ENCODE measurements at places on chromosomes 1 and 21.

GRCh38 chr1:169105434-169106094 lies 926 bp upstream of the ATP1B1 start:
- peak; percentile 71 for DNase-seq

DNA sequence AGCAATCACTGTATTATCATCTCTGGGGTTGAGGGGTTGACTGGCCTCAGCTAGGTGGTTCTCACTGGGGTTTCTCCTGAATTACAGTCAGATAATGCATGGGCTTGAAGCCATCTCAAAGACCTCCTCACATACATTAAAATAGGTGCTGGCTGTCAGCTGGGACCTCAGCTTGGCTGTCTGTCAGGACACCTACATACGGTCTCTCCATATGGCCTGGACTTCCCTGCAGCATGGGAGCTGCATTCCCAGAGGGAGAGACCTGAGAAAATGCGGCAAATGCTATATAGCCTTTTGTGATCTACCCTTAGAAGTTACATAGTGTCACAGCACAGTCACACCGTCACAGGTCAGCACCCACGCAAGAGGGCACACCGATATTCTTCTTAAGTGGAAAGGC lies 93.6 kb downstream of the TSEN15 start:
- DNase-seq: no peak

GRCh38 chr1:33094971-33095604 lies 14.1 kb downstream of the AZIN2 start:
- peak; percentile 71 for DNase-seq

- no peak for DNase-seq
These were observed 29.3 kb upstream of the SELENON start for GRCh38 chr1:25770541-25771220.

DNA sequence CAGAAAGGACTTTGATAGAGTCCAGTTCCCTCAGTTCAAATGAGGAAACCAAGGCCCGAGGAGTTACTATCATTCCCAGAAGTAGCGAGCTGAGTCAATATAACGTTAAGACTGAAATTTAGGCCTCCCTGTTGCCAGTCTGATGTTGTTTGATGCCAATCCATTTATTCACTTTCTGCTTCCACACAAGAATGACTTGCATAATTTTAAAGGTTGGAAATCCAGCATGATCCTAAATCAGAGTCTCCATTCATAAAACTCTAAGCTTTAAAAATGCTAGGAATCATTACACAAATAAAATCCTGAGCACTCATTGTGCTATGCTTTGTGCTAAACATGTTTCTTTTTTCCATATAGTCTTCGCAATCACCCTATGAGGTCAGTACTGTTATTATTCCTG lies 414.4 kb downstream of the PTBP2 start:
- DNase-seq: no peak

- no peak for DNase-seq
These were observed 281.3 kb upstream of the C1orf105 start for GRCh38 chr1:172139196-172139595.

- DNase-seq: peak; percentile 19
These were observed 111.1 kb downstream of the ATP1B1 start for GRCh38 chr1:169217636-169218035.

DNA sequence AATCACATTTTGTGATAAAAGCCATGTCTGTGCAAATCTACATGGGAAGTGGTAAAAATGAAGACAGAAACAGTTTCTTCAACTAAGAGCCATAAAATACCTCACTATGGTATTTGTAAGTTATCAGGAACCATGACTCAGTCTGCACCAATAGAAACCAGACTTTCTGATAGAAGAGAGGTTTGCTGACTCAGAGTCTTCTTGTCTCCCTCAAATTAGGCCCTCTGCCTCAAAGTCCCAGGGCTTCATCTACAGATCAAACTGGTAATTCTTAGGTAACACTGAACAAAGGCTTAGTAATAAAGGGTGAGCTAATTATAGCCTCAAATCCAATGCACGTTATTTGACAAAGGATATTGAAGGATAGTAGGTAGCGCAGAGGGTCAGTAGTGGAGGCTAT lies 30.9 kb upstream of the SSX2IP start:
- DNase-seq: no peak

GRCh38 chr1:219665089-219665488 lies 52.2 kb upstream of the ZC3H11B start:
- DNase-seq: no peak

- no peak for DNase-seq
These were observed 661.6 kb downstream of the ADGRL2 start for GRCh38 chr1:82462366-82462765.

DNA sequence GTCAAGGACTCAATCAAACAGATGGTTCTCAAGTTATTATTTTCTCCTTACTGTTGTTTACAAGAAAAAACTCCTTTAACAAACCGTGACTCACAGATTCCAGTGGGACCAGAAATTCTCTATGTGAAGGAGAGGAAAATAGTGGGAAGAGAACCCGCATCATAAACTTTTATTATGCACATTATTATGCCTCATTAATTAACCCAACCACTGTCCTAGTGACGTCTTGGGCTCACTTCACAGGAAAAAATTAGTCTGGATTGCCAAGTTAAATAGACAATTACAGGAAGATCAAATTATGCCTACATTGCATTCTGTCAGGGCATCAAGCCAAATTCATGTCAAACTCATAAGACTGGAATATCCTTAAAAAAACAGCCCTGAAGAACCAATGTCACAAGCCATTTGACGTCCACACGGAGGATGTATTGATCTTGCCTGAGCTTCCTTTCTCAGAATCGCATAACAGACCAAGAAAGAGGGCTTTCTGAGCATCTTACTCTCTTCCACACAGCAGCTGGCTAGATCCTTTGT lies 347.8 kb downstream of the DUSP10 start:
- no peak for DNase-seq

DNA sequence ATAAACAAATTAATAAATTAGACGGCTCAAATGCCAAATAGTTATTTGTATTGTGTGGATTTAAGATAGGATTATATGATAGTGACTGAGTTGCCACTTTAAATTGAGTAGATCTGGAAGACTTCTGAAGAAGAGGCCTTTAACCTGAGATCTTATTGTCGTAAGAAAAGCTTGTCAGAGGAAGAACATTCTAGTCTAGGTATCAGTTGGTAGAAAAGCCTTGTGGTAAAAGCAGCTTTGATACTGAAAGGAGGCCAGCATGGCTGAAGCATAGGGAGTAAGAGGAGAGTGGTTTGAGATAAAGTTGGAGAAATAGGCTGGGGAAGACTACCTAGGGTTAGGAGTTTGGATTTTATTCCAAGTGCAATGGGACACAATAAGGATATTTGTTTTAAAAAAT lies 29.1 kb downstream of the SLC30A7 start:
- DNase-seq: no peak

- DNase-seq: no peak
These were observed 206.0 kb downstream of the CENPF start for GRCh38 chr1:214808845-214809460.

DNA sequence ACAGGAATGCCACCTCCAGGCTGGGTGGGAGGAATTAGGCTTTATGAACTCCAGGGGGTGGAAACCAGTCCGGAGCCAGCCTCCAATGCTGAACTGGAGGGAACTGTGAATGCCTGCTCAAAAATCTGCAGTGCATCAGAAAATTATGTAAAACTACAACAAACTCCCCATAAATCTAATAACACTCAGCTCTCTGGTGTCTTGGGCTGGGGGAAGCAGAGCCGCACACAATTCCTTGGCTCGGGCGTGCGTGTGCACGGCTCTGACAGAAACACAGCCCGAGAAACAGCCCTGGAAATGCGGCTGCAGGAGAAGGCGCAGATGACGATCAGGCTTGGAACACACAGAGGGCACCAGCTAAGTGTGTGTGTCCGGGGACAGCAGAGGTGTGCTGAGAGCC lies 127.6 kb upstream of the VAMP3 start:
- DNase-seq: no peak

GRCh38 chr1:179883745-179884138 lies 1.7 kb downstream of the TOR1AIP1 start:
- peak; percentile 16 for DNase-seq

GRCh38 chr1:54836594-54836993 lies 35.5 kb upstream of the TTC22 start:
- no peak for DNase-seq

- DNase-seq: no peak
These were observed 97.9 kb downstream of the RPS6KC1 start for GRCh38 chr1:213148905-213149304.

GRCh38 chr1:161307892-161308638 lies 1.7 kb downstream of the MPZ start:
- DNase-seq: no peak

- DNase-seq: no peak
These were observed 16.0 kb upstream of the OVAAL start for GRCh38 chr1:180542838-180543145.

DNA sequence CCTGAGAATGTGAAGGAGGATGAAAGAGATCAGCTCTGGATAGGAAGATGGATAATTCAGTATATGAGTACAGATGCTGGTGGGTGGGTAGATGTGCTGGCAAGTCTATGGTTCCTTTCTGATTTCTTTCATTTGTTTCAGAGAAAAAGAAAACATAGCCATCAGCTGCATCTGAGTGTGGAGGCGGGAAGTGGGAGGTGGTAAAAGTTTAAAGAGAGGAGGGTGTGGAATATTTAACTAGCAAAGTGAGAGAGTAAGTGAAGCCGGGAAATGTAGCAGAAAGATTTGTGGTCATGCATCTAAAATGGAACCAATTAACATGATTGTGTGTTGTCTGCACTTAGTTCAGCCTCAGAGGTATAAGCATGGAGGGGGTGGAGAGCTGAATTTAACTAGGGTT lies 16.4 kb downstream of the RPE65 start:
- DNase-seq: peak; percentile 32

- DNase-seq: no peak
These were observed 6.3 kb downstream of the INTS11 start for GRCh38 chr1:1318131-1318652.

DNA sequence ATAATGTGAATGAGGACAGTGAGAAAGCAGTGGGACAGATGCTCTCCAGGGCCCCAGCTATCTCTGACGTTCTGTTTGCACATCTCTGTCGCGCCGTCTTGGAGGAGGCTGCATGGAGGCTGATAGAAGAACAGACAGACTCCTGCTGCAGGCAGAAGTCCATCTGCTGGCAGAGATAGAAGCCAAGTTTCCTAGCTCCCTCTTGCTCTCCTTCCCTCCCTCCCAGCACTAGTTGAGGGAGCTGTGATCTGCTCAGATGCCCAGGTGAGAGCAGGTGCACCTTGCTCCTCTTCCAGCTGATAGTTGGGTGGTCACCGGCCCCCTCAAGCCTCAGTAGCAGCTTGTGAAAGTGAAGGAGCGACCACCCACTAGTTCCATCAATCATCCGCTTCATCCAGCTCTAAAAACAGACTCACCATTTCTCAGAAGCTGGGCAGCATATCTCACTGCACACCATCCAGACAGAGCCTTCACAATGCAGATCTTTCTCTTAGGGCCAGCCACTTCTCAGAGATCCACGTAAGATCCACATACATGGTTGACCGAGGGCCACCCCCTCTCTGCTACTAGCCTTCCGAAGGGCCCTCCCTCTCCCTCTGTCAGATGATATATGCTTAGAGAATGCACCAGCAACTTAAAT lies 12.9 kb downstream of the LRRN2 start:
- DNase-seq: no peak

GRCh38 chr1:227318853-227319607 lies 738 bp upstream of the CDC42BPA start:
- peak; percentile 10 for DNase-seq

- peak; percentile 86 for DNase-seq
These were observed 1.8 kb downstream of the PTTG1IP start for GRCh38 chr21:44871576-44872269.

GRCh38 chr1:245322673-245323072 lies 167.9 kb downstream of the KIF26B start:
- no peak for DNase-seq

GRCh38 chr1:237042892-237043576 lies 1.1 kb downstream of the RYR2 start:
- DNase-seq: no peak

- DNase-seq: no peak
These were observed 63.1 kb upstream of the HIVEP3 start for GRCh38 chr1:41981796-41982195.

- DNase-seq: no peak
These were observed 559.3 kb upstream of the ZRANB2 start for GRCh38 chr1:71640116-71640515.

- DNase-seq: no peak
These were observed 2.3 kb downstream of the TTC24 start for GRCh38 chr1:156581661-156582387.

GRCh38 chr1:210446479-210446878 lies 117.8 kb downstream of the HHAT start:
- DNase-seq: peak; percentile 31

GRCh38 chr1:115958866-115959265 lies 17.4 kb upstream of the SLC22A15 start:
- no peak for DNase-seq

DNA sequence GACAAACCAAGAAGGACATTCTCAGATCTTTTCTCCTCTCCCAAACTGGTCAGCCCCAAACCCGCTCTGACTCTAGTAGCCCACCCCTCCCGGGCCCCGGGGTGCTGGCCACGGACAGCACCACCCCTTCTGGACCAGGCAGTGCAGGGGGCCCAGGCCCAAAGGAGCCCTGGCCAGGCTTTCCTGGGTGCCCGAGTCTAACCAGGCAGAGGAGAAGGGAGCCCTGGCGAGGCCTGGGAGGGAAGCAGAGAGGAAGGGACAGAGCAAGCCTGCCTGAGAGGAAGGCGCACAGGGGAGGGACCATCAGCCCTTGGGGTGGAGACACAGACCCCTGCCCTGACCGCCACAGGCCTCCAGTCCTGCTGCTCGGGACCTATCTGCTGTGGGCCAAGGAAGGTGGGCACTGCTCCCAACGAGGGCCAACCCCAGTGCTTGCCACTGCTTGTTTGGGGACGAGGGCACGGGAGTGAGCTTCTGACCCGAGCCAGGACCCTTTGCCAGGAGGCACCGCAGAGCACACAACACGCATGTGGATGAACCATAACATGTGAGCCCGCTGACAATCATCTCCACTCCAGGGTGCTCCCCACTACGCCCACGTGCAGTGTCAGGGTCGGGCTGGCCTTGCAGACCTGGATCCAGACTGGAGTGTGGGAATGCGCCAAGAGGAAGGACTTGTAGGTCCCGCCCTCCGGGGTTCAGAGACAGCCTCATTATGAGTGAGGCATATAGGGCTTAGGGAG lies 57.6 kb downstream of the KCNAB2 start:
- no peak for DNase-seq

DNA sequence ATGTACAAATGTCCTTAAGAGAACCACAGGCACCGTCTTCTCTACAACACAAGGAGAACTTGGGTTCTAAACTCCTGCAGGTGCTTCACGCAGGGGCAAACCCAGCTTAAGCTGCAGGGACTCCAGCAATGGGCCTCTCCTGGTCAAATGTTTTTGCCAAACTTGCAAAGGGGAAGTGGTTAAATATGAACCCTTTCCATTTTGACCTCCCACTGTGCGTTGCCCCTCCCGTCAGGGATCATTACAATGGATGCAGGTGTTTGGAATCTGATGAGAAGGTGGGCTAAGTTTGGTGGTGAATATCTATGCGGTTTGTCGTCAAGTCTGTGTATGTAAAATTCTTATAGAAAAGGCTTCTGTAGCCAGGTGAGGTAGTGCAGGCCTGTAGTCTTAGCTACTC lies 29.1 kb upstream of the SLC25A33 start:
- DNase-seq: no peak
